ENCODE measurements at places on chromosomes 13 and 19. TPM values are rescaled to one million over a fixed set of nuclear protein-coding genes. Genes with fewer than 3 reads are reported as not detected.

- no peak for DNase-seq
Measured at GRCh38 chr13:80712026-80712425, 371.1 kb upstream of the SPRY2 start.

RASIP1 gene
- 2.4 TPM for total RNA-seq

ODAD3 gene
- 1.8 TPM for total RNA-seq

CABP5 gene
- not detected for total RNA-seq

MLLT1 gene
- total RNA-seq: 106 TPM

DNA sequence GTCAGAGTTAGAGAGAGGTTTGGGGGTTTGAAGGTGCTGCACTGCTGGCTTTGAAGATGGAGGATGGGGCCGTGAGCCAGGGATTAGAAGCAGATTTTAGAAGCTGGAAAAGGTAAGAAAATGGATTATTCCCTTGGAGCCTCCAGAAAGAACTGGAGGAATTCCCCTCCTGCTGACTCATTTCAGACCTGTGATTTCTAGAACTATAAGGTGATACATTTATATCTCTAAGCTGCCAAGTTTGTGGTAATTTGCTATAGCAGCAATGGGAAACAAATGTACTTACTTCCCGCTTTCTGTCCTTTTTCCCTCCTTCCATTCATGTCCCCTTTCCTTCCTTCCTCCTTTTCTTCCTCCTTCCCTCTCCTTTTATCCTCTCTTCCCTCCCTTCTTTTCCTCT, 78.5 kb upstream of the PCDH8 start:
- DNase-seq: no peak

NCAN gene
- total RNA-seq: 0.36 TPM

PLPPR2 gene
- total RNA-seq: 7.9 TPM

DNA sequence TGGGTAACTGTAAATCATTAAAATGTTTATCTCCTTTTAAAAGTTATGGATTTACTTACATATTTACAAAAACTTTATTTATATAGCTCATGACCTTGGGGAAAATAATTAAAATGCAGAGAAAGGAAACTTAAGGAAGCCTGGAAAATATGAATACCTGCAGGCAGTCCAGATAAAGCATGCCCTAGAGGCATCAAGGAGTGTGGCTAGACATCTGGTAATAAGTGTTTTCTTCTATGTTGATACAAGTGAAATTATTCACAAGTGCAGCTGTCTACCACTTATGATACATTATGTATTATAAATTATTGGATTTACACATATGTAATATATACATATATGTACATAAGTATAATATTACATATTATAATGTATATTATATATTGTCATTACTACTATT, 207.9 kb downstream of the LMO7 start:
- DNase-seq: no peak

DNA sequence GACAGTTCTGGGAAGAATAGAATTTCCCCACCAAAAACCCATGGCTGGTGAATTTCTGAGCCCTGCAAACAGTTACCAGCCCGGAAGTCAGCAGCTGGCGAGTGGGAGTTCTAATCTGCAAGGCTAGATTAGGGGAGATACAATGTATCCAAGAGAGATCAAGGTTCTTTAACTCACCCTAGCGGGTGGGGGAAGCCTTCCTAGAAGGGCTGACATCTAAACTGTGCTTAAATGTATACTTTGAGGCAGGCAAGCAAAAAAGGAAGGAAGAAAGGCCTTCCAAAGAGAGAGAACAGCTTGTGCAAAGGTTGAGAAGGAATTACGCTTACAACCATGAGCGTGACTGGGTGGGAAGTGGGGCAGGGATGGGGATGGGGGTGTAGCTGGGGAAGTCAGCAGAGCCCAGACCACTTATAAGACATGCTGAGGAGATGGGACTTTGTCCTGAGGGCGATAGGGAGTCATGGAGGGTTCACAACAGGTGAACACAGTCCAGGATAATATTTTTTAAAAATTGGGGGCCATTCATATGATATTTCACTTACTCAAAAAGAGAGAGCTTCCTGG, 20.8 kb upstream of the ZNRF4 start:
- DNase-seq: no peak

GRCh38 chr19:14004619-14005348, 1.3 kb downstream of the RFX1 start:
- DNase-seq: no peak

Measured in progenitor cell of endocrine pancreas (in vitro differentiated cells).